Activated naive CD4-positive, alpha-beta T cell (primary cell): ENCODE measurements at places on chromosomes 3 and 15.

- no peak for DNase-seq
These were observed 40.8 kb upstream of the FILIP1L start for GRCh38 chr3:100155128-100155527.

GRCh38 chr3:193704431-193704830 lies 111.4 kb downstream of the OPA1 start:
- DNase-seq, result no peak

DNA sequence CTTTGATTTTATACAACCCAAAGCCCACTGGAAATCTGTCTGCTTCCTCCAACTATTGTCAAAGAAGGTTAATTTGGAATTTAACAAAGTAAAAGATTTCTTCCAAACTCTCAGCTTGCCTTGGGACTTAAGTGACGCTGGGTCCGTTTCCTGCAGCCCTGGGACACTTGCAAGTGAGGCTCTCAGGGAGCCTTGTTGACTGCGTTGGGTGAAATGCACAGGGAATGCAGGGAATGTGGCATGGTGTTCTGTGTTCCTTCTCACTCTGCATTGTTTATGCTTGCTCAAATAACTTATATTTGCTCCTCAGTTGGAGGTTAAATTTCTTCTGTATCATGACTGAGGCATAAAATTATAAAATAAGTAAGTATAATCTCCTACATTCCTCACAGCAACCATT lies 60.9 kb upstream of the TJP1 start:
- DNase-seq, result no peak

- DNase-seq, result no peak
These were observed 10.9 kb downstream of the ARL6IP5 start for GRCh38 chr3:69095636-69096035.

DNA sequence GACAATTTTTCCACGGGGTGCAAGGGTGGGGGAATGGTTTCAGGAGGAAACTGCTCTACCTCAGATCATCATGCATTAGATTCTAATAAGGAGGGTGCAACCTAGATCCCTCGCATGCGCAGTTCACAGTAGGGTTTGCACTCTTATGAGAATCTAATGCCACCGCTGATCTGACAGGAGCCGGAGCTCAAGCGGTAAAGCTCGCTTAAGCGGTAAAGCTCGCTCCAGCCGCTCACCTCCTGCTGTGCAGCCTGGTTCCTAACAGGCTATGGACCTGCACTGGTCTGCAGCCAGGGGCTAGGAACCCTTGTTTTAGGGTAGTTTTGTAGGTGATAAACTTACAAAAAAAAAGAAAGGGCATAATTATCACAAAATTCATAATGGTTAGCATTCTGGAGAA lies 53.9 kb upstream of the RYR3 start:
- DNase-seq, result no peak

- no peak for DNase-seq
These were observed 158.4 kb upstream of the CCDC54 start for GRCh38 chr3:107218864-107219269.

- no peak for DNase-seq
These were observed 100.1 kb downstream of the TPRA1 start for GRCh38 chr3:127490271-127491023.

- no peak for DNase-seq
These were observed 96.2 kb upstream of the SEMA6D start for GRCh38 chr15:47620960-47621681.

- no peak for DNase-seq
These were observed 71.6 kb downstream of the CHAC1 start for GRCh38 chr15:41024885-41025284.

- DNase-seq, result no peak
These were observed 177.4 kb upstream of the LINGO1 start for GRCh38 chr15:77810130-77810571.

- no peak for DNase-seq
These were observed 108.3 kb upstream of the MME start for GRCh38 chr3:154971771-154972326.

- DNase-seq, result no peak
These were observed 50.8 kb downstream of the LYSMD4 start for GRCh38 chr15:99682455-99682854.

DNA sequence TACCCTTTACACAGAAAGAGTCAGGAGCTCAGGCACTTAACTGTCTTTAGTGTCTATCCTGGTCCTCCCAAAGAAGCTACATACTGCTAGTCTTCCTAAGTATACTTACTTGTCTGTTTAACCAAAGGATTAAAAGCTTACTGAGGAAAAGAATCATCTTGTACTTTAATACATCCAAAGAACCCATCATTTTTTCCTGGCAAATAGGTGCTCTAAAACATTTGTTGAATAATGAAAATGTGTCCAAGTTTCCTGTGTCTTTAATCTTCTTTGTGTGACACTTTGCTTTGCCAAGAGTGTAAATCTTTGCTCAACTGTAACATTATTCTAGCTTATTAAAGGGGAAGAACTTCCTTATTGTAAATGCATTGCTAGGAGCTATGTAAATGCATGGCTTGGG lies 519.2 kb downstream of the OTOL1 start:
- no peak for DNase-seq

- no peak for DNase-seq
These were observed 171.5 kb downstream of the NUP210 start for GRCh38 chr3:13248640-13249039.

- DNase-seq, result no peak
These were observed 133.3 kb downstream of the MDFIC2 start for GRCh38 chr3:70179111-70179510.

- no peak for DNase-seq
These were observed 118.8 kb downstream of the ADAMTS9 start for GRCh38 chr3:64568895-64569517.

DNA sequence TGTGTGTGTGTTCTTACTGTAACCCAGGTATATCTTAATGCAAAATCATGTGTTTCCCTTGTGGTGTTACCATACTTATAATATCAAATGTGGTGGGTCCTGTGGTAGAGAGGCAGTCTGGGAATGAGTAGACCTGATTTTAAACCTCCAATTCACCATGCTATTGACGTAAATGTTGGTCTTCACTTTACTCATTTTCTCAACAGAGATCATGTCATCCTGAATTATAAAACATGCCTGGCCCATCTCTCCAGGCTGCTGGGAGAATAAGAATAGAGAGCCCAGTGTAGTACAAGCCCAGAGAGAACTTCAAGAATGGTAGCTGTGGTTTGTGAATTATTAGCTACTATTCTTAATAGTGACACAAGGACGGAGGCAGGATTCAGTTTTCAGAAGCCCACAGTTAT lies 88.1 kb downstream of the MBNL1 start:
- no peak for DNase-seq
